ENCODE measurements at places on chromosomes 3 and 15. TPM values are rescaled to one million over a fixed set of nuclear protein-coding genes. Genes with fewer than 3 reads are reported as not detected.
A peak's percentile ranks its signal among the peaks of the same experiment; 100 is the strongest.

- no peaks in the 10 kb centered on the region for H3K36me3 ChIP-seq
- no peaks in the 10 kb centered on the region for H3K4me1 ChIP-seq
- H3K27ac ChIP-seq, result no peak overlapping the region
- H3K27me3 ChIP-seq, result no peaks in the 10 kb centered on the region
- H3K4me3 ChIP-seq, result no peak overlapping the region
These were observed 29.1 kb downstream of the ALS2CL start for GRCh38 chr3:46664188-46664970.

GRCh38 chr3:25661694-25662437, 2.8 kb downstream of the TOP2B start:
- peaks cover 58% of the 10 kb centered on the region for H3K4me1 ChIP-seq
- H3K27ac ChIP-seq, result peak overlapping the region; percentile 9
- H3K4me3 ChIP-seq, result peak overlapping the region; percentile 96
- DNase-seq, result no peak
- H3K27me3 ChIP-seq, result no peaks in the 10 kb centered on the region

DNA sequence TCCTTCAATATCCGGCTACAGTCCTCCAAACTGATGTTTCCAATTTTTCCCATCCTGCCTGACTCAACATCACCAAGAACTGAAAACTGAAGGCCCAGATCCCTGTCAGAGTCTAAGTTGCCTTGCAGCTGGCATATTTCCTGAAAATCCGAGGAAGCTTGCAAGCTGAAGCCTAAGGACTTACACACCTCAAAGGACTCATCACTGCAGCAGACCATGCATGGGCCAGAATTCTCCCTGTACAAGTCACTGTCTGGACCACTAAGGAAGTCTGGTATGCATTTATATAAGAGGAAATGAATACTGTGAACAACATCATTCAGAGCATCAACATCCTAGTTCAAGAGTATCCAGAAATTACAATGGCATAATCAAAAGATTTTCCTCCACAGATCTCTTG, 548.8 kb upstream of the MDFIC2 start:
- peaks cover 25% of the 10 kb centered on the region for H3K27me3 ChIP-seq
- no peak overlapping the region for H3K27ac ChIP-seq
- H3K36me3 ChIP-seq, result no peaks in the 10 kb centered on the region
- DNase-seq, result no peak
- peaks cover 18% of the 10 kb centered on the region for H3K4me1 ChIP-seq
- H3K4me3 ChIP-seq, result no peak overlapping the region

GRCh38 chr3:143924522-143925285, 46.9 kb upstream of the DIPK2A start:
- no peak for DNase-seq
- no peak overlapping the region for H3K27ac ChIP-seq
- H3K4me3 ChIP-seq, result no peak overlapping the region
- no peaks in the 10 kb centered on the region for H3K36me3 ChIP-seq
- no peaks in the 10 kb centered on the region for H3K27me3 ChIP-seq

- peak overlapping the region; percentile 90 for H3K4me3 ChIP-seq
- H3K27ac ChIP-seq, result peak overlapping the region; percentile 97
- H3K36me3 ChIP-seq, result peaks cover 8% of the 10 kb centered on the region
- no peak for DNase-seq
These were observed 775 bp upstream of the MAPK6 start for GRCh38 chr15:52018244-52018643.

GRCh38 chr3:143604402-143605185, 243.7 kb downstream of the SLC9A9 start:
- H3K4me1 ChIP-seq, result no peaks in the 10 kb centered on the region
- peaks cover 1% of the 10 kb centered on the region for H3K36me3 ChIP-seq
- H3K27me3 ChIP-seq, result no peaks in the 10 kb centered on the region
- no peak overlapping the region for H3K4me3 ChIP-seq
- no peak overlapping the region for H3K27ac ChIP-seq

- H3K4me1 ChIP-seq, result no peaks in the 10 kb centered on the region
- DNase-seq, result no peak
- H3K27ac ChIP-seq, result no peak overlapping the region
- no peak overlapping the region for H3K4me3 ChIP-seq
- peaks cover 9% of the 10 kb centered on the region for H3K36me3 ChIP-seq
- H3K27me3 ChIP-seq, result no peaks in the 10 kb centered on the region
These were observed 16.7 kb upstream of the LCMT2 start for GRCh38 chr15:43347114-43347513.

- H3K27me3 ChIP-seq, result peaks cover 3% of the 10 kb centered on the region
- no peak overlapping the region for H3K27ac ChIP-seq
- DNase-seq, result no peak
- H3K4me3 ChIP-seq, result no peak overlapping the region
These were observed 9.5 kb downstream of the ADAMTS17 start for GRCh38 chr15:100332231-100332630.

DNA sequence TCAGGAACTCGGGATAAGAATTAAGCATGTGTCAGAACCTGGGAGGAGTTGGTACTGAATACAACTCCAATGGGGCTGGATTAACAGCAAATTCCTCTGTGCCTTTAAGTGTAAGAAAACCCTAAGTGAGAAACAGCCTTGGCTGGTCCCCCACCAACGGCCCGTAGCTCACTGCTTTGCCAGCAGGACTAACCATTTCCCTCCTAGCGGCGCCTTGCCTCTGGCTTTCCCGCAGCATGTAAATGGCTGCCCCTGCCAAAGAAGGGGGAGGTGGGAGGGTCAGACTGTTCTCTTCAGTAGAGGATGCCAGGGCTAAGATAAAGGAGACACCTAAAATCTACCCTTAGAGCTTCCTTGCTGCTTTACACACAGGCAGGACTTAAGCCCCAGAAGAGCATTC, 51.0 kb upstream of the SH3GL3 start:
- H3K27ac ChIP-seq, result no peak overlapping the region
- no peak for DNase-seq
- H3K27me3 ChIP-seq, result peaks cover 6% of the 10 kb centered on the region
- no peaks in the 10 kb centered on the region for H3K36me3 ChIP-seq
- no peak overlapping the region for H3K4me3 ChIP-seq

- H3K4me1 ChIP-seq, result peaks cover 67% of the 10 kb centered on the region
- H3K27me3 ChIP-seq, result no peaks in the 10 kb centered on the region
- H3K4me3 ChIP-seq, result no peak overlapping the region
- H3K36me3 ChIP-seq, result peaks cover 5% of the 10 kb centered on the region
- peak overlapping the region; percentile 66 for H3K27ac ChIP-seq
- DNase-seq, result no peak
These were observed 53.4 kb upstream of the CHD2 start for GRCh38 chr15:92846741-92847140.

DNA sequence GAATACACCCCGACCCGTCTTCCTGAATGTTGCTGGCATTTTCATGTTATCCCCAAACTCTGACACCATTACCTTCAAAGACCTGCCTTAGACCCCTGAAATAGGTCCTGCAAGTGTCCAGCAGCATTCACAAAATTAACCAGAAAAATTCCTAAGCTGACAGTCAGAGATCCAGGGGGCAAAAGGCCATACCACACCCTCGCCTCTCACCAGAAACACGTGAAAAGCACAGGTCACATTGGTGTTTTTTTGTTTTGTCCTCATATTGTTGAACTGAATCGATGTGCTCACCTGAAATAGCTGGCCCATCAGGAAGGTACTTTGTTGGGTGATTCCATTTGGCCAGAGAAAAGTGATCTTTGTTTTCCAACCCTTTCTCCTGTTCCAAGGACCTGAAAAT, 113.1 kb upstream of the HES1 start:
- no peak overlapping the region for H3K4me3 ChIP-seq
- peaks cover 1% of the 10 kb centered on the region for H3K27me3 ChIP-seq
- no peak overlapping the region for H3K27ac ChIP-seq

- H3K4me3 ChIP-seq, result no peak overlapping the region
- H3K27ac ChIP-seq, result no peak overlapping the region
- H3K36me3 ChIP-seq, result no peaks in the 10 kb centered on the region
- peaks cover 10% of the 10 kb centered on the region for H3K27me3 ChIP-seq
- DNase-seq, result no peak
- no peaks in the 10 kb centered on the region for H3K4me1 ChIP-seq
These were observed 18.1 kb upstream of the OR5AC2 start for GRCh38 chr3:98068824-98069223.

GRCh38 chr15:77646104-77646694, 13.5 kb upstream of the LINGO1 start:
- no peak overlapping the region for H3K27ac ChIP-seq
- H3K27me3 ChIP-seq, result peaks cover 2% of the 10 kb centered on the region
- no peak overlapping the region for H3K4me3 ChIP-seq
- H3K36me3 ChIP-seq, result no peaks in the 10 kb centered on the region

- H3K27me3 ChIP-seq, result no peaks in the 10 kb centered on the region
- no peak overlapping the region for H3K4me3 ChIP-seq
- no peak for DNase-seq
- no peaks in the 10 kb centered on the region for H3K4me1 ChIP-seq
- peaks cover 38% of the 10 kb centered on the region for H3K36me3 ChIP-seq
- no peak overlapping the region for H3K27ac ChIP-seq
These were observed 56.8 kb upstream of the NEK10 start for GRCh38 chr3:27425896-27426565.

- no peak overlapping the region for H3K4me3 ChIP-seq
- H3K27me3 ChIP-seq, result no peaks in the 10 kb centered on the region
- H3K36me3 ChIP-seq, result no peaks in the 10 kb centered on the region
These were observed 508.9 kb upstream of the TBL1XR1 start for GRCh38 chr3:177705976-177706823.

DNA sequence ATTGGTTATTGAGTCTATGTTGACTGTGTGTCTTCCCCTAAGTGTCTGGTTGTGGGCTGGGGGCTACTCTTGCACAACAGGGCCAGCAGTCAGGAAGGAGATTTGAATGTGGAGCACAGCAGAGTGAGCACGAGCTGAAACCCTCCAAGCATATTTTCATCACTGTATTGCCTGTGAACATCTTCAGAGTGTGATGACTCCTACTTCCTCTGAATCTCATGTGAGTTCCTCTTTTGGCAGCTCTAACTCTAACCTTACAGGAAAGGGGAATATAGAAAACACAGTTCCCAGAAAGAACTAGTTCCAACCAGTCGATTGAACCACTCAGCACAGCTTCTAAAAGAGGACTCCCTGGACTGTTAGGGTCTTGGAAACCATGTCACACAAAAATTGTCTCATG, 211.6 kb downstream of the RAP2B start:
- no peaks in the 10 kb centered on the region for H3K27me3 ChIP-seq
- no peak for DNase-seq
- H3K4me3 ChIP-seq, result no peak overlapping the region
- H3K36me3 ChIP-seq, result no peaks in the 10 kb centered on the region
- H3K4me1 ChIP-seq, result no peaks in the 10 kb centered on the region
- no peak overlapping the region for H3K27ac ChIP-seq

GRCh38 chr3:195542698-195543499, at the start of gene PPP1R2:
TSS of gene PPP1R2 (minus strand) at chr3:195543325. CDS start at chr3:195543025, 300 bp downstream.
- H3K4me3 ChIP-seq, result peak within 1 kb of the TSS; percentile 83
- peaks cover 57% of the 10 kb centered on the region for H3K4me1 ChIP-seq
- H3K27ac ChIP-seq, result peak within 1 kb of the TSS; percentile 89

DNA sequence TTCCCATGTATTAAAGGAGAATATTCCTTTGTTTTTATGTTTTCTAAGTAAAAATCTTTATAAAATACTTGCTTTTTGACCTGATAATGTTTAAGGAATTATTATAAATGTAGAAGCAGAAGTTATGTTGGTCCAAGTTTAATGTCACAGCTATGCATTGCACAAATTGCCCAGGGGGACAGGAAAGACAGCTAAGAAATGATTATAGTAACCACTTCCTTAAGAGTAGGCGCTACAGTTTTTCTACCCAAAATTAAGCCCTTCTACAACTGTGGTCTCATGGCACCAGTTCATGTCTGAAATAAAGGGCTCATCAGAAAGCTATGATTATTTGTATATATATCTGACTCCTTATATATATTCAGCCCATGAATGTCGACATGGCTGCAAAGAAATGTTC, 176.4 kb downstream of the GBE1 start:
- DNase-seq, result no peak
- no peak overlapping the region for H3K4me3 ChIP-seq
- no peaks in the 10 kb centered on the region for H3K4me1 ChIP-seq
- H3K27me3 ChIP-seq, result no peaks in the 10 kb centered on the region
- H3K27ac ChIP-seq, result no peak overlapping the region
- peaks cover 12% of the 10 kb centered on the region for H3K36me3 ChIP-seq

- no peak overlapping the region for H3K4me3 ChIP-seq
- no peak for DNase-seq
- no peak overlapping the region for H3K27ac ChIP-seq
- peaks cover 7% of the 10 kb centered on the region for H3K27me3 ChIP-seq
These were observed 235.6 kb downstream of the CLSTN2 start for GRCh38 chr3:140170612-140171011.

DNA sequence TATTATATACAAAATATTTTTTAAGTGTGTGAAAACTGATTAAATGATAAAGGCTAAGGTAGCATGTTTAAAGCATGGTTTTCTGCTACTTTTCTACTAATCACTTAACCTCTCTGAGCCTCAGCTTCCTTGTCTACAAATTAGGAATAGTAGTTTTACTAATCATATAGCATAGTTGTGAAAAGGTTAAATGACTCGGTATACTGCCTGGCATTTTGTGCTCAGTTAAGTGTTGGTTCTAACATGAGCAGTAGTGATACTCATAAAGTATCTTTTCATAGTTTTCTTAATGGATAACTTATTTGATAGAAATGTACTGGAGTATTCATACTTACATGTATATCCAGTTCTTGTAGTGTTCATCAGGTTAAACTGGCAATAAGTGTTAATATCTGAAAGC, 13.6 kb downstream of the RASA2 start:
- no peak for DNase-seq
- H3K4me3 ChIP-seq, result peak overlapping the region; percentile 63
- peaks cover 36% of the 10 kb centered on the region for H3K36me3 ChIP-seq

- H3K27ac ChIP-seq, result no peak overlapping the region
- no peaks in the 10 kb centered on the region for H3K36me3 ChIP-seq
- no peak for DNase-seq
- H3K4me1 ChIP-seq, result no peaks in the 10 kb centered on the region
These were observed 165.8 kb upstream of the SEMA6D start for GRCh38 chr15:47551546-47551945.

STAB1 gene
- total RNA-seq, result 0.09 TPM

ABHD17C gene
- 5.6 TPM for total RNA-seq

TPRG1 gene
- total RNA-seq, result 2.5 TPM

ALDH1L1 gene
- total RNA-seq, result not detected

AADAC gene
- total RNA-seq, result not detected

GNAT1 gene
- 0.23 TPM for total RNA-seq

HRG gene
- not detected for total RNA-seq

TADA3 gene
- 57.5 TPM for total RNA-seq

IL12A gene
- total RNA-seq, result not detected

GABRB3 gene
- 0.16 TPM for total RNA-seq

RYR3 gene
- not detected for total RNA-seq

NMNAT3 gene
- 4.5 TPM for total RNA-seq

Data from activated CD8-positive, alpha-beta T cell treated with anti-CD3 and anti-CD28 coated beads for 36 hours (primary cell).